ENCODE measurements at places on chromosomes 16 and 17.
A peak's percentile ranks its signal among the peaks of the same experiment; 100 is the strongest.

- DNase-seq = no peak
These were observed 5.0 kb downstream of the MFSD11 start for GRCh38 chr17:76742958-76743357.

GRCh38 chr17:62017912-62018311 is 47.2 kb downstream of the MED13 start:
- DNase-seq = no peak

DNA sequence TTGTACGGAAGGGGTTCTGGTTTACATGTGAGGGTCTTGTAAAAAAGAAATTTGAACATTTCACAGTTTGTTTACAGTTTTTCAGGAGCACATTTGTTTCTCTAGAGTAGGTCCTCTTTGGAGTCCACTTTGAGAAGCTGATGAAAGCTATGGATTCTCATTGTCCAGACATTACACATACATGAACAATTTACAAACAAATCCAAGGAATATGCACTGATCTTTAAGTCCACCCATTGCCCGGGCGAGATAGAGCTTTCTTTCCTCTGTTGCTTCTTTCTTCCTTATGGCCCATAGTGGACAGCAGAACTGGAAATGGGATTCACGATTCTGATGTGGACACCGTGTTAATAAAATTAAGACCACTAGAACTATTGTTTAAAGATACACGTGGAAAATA is 1.9 kb downstream of the DCAF7 start:
- no peak for DNase-seq

DNA sequence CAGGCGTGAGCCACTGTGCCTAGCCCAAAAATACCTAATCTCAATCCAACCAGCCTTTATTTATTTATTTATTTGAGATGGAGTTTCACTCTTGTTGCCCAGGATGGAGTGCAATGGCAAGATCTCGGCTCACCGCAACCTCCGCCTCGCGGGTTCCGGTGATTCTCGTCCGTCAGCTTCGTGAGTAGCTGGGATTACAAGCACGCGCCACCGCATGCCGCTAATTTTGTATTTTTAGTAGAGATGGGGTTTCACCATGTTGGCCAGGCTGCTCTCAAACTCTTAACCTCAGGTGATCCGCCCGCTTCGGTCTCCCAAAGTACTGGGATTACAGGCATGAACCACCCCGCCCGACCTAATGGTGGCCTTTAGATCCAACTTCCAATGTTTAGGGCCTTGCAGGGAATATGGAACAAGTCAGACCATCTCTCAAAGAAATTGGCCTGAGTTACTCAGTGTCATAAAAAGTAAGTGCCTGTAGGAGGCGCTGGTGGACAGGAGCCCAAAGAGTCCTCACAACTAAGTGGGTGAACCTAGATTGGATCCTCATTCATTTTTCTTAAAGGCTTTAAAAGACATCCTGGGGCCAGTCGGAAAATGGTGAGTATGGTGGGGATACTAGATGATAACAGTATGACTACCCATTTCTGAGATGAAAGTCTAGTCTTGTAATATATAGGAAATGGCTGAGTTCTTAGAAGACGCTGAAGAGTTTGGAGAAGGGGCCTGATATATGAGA is 4.6 kb downstream of the ZSCAN10 start:
- DNase-seq = no peak

GRCh38 chr16:67248401-67249177 is at the start of gene SLC9A5:
TSS of gene SLC9A5 (plus strand) at chr16:67248979. CDS start at chr16:67249015, 36 bp downstream.
- DNase-seq = peak; percentile 49

- peak; percentile 49 for DNase-seq
These were observed 3.7 kb upstream of the CDK3 start for GRCh38 chr17:75996665-75997590.

DNA sequence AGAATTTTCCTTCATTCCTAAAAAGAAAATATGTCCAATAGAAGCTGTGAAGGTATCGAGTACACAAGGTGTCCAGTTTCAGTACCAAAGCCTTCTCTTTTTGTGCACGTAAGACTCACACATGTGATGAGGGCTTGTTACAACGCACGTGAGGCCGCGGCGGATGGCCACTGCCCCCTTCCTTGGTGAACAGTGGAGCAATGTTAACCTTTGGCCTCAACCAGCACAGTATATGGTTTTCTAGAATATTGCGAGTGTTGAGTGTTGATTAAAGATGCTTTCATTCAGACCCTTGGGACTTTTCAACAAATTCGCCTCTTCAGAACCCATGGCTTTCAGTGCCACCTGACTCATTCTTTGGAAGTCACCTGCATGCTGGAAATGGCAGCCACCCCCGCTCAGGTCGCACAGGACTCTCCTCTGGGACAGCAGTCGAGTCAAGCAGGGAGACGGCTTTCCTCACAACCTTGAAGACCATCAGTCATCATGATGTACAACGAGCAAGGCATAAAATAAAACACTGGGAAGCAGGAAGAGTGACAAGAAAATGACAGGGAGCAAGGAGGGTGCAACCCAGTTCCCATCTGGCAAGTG is 14.5 kb downstream of the MAP1LC3B start:
- no peak for DNase-seq

GRCh38 chr16:84834403-84834772 is 14.6 kb downstream of the CRISPLD2 start:
- DNase-seq = no peak

GRCh38 chr17:36675250-36675649 is 73.9 kb downstream of the MRM1 start:
- no peak for DNase-seq

DNA sequence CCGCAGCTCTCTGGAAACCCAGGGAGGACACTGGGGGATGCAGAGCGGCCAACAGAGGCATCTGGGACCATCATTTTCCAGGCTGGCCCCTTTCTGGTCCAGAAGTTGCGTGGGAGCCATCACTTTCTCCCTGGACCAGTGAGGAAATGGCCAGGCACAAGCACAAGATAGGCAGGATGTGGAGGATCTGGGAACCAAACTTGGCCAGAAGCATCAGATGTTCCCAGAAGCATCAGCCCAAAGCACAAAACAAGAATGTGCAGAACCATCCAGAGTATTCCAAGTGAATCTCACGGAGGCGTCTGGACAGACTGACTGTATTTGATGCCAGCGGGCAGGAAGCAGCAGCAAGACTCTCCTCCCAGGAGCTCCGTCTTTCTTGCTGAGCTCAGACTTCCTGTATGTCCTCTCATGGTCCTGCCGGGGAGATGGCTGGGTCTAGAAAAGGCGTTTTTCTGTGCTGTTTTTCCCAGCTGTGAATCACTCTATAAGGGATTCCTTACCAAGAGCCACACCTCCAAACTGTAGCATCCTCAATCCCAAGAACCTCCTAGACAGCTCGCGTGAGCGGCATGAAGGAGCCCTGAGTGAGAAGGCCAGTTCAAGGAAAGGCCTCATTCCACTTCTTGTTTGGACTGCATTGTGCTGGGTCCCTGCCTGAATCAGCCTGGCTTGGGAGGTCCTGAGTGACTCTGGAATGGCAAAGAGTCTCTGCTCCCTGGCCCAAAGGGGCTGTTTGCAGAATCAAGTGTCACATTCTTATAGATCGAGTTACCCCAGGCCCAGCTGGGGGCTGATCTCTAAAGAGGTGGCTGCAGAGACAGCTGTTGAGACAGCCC is 49.5 kb upstream of the MTSS2 start:
- peak; percentile 71 for DNase-seq

- DNase-seq = no peak
These were observed 3.3 kb downstream of the HNF1B start for GRCh38 chr17:37741341-37742115.

GRCh38 chr17:35189291-35189690 is 4.9 kb downstream of the SLC35G3 start:
- no peak for DNase-seq

- no peak for DNase-seq
These were observed 27.3 kb upstream of the RNPS1 start for GRCh38 chr16:2295056-2295798.

DNA sequence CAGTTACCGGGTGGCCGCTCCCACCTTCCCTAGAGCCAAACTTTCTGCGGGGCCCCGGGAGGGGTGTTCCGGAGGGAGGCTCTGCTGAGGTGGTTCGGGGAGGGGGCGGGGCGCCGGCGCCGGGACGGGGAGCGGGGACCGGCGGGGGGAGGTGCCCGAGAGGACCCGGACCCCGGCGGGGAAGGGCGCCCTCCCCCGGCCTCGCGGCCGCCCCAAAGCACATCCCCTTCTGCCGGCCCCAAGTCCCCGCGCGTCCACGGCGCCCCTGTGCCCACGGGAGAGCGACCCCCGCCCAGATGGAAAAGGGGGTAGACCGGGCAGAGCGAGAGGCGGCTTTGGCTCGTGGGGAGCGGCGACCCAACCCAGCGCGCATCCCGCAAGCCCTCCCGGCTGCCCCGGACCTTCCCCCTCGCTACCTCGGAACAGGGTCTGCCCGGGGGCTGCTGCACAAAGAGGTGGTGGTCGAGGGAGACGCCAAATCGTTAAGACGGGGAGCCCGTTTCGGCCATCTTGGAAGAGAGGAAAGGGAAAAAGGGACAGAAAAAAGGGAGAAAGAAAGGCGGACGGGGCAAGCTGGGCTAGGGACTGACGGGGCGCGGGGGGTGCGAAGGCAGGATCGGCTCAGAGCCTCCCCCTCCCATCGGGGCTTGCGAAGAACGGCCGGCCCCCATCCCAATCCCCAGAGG is 530 bp downstream of the PCGF2 start:
- DNase-seq = peak; percentile 52

- peak; percentile 90 for DNase-seq
These were observed 54.8 kb downstream of the SPECC1 start for GRCh38 chr17:20063665-20064648.

DNA sequence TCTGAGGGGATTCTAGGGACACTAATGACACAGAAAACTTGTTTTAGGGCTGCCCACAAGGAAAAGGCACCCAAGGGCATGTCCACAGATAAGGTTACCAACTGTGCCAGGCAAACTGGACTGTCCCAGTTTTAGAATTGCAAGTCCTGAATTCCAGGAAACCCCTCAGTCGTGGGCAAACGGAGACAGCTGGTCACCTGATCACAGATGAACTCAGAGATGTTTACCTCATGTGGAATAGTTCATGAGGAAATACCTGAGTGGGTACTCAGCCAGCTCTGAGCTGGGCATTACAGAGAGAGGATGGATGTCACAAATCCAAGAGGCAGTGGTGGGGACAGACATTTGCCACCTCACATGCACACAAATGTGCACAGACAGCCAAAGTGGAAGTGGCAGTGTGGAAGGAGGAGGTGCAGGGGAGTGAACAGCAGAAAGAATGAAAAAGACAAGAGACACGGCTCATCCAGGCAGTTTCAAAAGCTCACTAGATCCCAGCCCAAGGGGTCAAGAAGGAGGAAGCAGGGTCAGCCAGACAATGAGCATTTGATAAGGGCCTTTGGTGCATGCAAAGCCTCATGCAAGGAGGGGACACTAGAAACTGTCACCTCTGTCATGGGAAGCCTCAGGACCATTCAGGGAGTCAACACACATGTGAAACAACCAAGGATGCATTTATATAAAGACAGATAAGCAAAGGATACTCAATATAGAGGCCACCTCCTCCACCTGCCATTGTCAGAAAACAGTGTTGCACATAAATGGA is 24.8 kb downstream of the TTLL6 start:
- no peak for DNase-seq

GRCh38 chr17:78818932-78819331 is 21.7 kb downstream of the USP36 start:
- DNase-seq = peak; percentile 30

DNA sequence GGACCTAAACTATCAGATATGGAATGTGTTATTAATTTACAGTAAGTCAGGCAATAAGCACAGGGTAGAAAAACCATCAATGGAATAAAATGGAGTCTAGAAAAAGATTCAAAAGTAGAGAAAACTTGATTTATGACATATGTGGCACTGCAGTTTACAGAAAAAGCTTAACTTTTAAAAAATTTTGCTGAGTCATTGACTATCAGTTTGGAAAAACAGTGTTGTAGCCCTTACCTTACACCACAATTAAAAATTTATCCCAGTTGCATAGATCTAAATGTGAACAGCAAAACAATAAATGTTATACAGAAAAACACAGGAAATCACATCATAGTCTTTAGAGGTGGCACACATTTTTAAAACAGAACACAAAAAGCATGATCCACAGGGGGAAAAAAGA is 108.5 kb downstream of the USP22 start:
- DNase-seq = no peak

DNA sequence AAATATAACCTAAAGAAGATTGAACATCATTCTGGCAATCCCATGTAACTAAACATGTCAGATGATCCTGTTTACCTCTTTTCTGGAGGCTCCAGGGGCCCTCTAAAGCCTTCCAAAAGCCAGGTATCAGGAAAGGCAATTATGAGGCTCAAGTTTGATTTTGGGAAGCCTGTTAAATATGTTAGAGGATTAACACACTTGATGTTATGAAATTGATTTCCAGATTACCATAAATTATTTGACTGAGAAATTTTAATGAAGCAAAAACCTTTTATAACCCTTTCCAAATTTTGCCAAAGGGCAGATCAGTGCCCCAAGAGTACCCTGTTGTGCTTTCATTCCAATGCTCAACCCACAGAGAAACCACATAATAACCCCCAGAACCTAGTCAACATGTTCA is 29.3 kb downstream of the PHKB start:
- no peak for DNase-seq

GRCh38 chr16:27355610-27356009 is 41.8 kb downstream of the IL4R start:
- DNase-seq = peak; percentile 64

DNA sequence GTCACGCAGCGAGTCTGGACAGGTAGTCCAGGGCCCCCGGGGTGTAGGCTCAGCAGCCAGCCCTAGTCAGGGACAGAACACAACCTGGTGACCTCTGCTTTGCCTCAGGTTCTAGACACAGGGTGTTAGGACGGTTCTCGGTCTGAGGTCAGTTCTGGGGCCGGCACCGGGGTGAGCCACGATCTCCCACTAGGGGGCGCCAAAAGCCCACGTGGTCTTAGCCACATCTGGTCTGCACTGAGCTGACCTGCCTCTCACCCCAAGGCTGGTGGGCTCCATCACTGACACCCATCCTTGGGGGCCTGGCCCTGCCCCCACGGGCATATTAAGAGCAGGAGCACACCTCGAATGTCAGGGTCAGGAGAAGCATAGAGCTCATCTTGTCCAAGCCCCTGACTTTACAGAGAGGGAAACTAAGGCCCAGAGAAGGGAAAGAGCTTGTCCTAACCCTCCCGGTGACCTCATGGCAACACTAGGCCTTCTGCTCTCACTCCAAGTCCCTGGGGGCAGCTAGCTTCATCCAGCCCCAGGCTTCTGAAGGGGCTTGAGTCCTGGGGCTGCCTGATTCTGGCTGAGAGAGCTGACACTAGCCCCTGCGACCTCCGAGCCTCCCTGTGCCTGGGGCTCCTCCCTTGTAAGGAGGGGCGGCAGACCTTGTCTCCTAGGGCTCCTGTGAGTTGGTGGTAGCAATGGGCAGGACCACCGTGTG is 9.0 kb downstream of the SLC5A10 start:
- DNase-seq = peak; percentile 89

Measured in psoas muscle (tissue), 8 donors.